ENCODE measurements at places on chromosomes 1 and 21. TPM values are rescaled to one million over a fixed set of nuclear protein-coding genes. Genes with fewer than 3 reads are reported as not detected.

COP1 gene
- total RNA-seq, result 104 TPM

RPTN gene
- not detected for total RNA-seq

ITLN2 gene
- not detected for total RNA-seq

CDK18 gene
- total RNA-seq, result 3.0 TPM

SMIM1 gene
- 0.92 TPM for total RNA-seq

RGS4 gene
- total RNA-seq, result 41.1 TPM

MROH7 gene
- 2.5 TPM for total RNA-seq

NEK2 gene
- total RNA-seq, result 4.8 TPM

LCE3D gene
- total RNA-seq, result not detected

RGS2 gene
- total RNA-seq, result 91.8 TPM

All from diencephalon (tissue), 1 donor.